ENCODE measurements at places on chromosomes 11 and 22.
A peak's percentile ranks its signal among the peaks of the same experiment; 100 is the strongest.

GRCh38 chr11:101008961-101009689, 120.5 kb downstream of the PGR start:
- no peak for DNase-seq

GRCh38 chr11:84103096-84103495, 816.9 kb upstream of the CCDC90B start:
- DNase-seq = no peak

GRCh38 chr11:44267006-44267749, 42.8 kb downstream of the ALX4 start:
- DNase-seq = no peak

DNA sequence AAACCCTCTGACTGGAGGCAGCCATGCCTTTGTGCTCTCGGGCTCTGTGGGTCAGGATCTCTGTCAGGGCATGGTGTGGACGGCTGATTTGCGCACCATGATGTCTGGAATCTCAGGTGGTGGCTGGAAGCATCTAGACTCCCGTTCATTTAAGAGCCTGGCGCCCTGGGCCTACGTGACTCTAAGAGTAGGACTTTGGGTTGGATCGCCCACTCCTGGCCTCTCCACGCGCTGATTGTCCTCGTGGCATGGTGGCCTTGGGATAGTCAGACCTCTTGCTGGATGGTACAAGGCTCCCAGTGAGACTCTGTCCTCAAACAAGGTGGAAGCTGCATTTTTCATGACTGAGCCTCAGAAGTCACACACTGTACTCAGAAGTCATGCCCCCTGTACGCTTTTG, 224.3 kb downstream of the TBC1D22A start:
- DNase-seq = no peak

DNA sequence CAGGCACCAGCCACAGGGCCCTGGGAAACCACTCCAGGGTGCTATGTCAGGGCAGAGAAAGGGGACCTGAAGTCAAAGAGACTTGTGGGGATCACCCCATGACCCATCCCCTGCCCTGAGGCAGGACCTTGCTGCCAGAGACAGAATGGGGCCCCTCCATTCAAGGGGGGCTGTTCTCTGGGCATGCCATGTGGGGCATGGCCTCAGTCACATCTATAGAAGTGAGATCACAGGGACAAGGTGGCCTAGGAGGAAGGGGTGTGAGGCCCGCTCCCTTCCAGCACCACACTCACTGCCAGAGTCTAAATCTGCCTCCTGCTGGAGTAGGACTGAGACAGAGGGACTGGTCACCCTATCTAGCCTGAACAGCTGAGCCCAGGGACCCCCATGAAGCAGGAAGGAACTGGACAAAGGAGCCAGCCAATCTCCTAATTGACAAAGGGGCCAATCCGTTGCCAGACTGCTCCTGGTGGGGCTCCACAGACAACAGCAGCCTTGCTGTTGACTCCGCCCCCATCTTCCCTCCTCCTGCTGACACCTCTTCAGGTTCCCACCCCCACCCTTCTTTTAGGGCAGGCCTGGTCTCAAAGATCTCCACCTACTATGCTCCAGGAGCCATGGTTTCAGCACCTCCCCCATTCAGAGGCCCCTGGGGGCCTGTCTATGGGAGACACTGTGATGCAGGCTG, 26.0 kb downstream of the NEAT1 start:
- peak; percentile 57 for DNase-seq

DNA sequence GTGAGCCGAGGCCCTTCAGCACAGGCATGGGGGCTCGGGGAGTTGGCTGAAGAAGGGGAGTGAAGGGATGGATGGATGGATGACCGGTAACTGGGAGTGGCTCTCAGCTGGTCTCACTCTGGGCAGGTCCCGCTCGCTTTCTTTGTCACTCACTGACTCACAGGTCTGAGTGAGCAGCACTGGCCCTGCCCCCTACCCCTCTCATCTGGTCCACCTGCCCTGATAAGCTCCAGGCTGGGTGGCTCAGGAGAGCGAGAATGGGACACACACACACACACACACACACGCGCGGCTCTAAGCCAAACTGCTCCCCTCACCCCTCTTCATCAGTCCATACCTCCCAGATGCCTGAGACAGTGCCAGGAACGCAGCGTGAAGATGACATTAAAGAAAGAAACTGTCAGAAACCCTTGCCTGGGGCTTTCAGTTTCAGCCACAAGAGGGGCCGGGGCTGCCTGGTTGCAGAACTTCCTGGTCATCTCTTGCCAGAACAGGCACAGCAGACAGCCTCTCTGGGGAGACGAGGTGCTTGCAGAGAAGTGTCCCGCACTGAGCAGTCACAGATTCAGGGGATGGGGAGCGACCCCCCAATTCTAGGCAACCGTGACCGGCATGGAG, 16.5 kb upstream of the SHISAL1 start:
- no peak for DNase-seq

- no peak for DNase-seq
These were observed 55.0 kb downstream of the DDI1 start for GRCh38 chr11:104091281-104092096.

- no peak for DNase-seq
These were observed 16.6 kb upstream of the BDNF start for GRCh38 chr11:27716835-27717234.

GRCh38 chr22:30483169-30483568, 11.4 kb upstream of the SEC14L3 start:
- no peak for DNase-seq

GRCh38 chr11:71490044-71490730, 36.9 kb upstream of the KRTAP5-7 start:
- DNase-seq = no peak

DNA sequence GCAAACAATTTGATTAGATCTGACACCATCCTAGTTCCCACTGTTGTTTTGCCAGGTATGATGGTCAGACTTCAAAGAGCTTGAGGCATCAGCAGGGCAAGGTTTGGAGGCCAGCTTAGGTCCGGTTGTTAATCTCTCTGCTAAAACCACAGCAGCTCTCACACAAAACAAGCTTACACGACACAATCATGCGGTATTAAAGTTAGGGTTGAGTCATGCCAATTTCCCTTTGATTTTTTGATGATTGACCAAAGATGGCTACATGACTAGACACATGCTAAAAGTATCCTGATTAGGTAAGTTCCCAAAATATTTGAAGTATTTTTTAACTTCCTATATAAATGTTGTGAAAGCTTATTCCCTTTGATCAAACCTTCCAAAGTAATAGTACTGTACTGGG, 145.9 kb downstream of the ELP4 start:
- no peak for DNase-seq

DNA sequence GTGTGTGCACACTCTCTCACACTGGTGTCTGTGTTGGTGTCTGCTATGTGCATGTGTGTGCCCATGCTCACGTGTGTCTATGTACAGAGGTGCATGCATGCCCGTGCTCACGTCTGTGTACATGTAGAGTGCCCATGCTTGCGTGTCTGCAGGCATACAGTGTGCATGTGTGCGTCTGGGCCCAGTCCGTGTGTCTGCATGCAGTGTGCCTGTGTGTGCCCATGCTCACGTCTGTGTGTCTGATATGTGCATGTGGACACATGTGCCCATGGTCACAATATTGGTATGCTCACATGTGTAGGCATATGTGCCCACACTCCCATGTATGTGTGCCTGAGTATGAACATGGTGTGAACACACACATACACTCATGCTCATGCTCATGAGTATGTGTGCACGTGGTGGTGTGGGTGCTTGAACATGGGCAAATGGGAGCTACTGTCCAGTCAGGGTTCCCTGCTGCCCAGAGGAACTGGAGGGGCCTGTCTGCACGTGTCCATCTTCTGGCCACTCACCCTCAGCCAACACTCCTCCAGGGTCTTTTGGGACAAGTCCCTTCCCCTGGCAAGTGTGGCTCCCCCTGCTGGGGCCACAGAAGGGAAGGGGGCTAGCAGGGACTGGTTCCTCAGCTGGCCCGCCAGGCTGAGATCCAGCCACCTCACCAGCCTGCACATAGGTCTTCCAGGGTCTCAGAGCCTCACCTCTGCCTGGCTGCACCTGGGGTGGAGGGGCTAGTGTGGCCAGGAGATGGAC, 7.3 kb upstream of the TBX1 start:
- no peak for DNase-seq

DNA sequence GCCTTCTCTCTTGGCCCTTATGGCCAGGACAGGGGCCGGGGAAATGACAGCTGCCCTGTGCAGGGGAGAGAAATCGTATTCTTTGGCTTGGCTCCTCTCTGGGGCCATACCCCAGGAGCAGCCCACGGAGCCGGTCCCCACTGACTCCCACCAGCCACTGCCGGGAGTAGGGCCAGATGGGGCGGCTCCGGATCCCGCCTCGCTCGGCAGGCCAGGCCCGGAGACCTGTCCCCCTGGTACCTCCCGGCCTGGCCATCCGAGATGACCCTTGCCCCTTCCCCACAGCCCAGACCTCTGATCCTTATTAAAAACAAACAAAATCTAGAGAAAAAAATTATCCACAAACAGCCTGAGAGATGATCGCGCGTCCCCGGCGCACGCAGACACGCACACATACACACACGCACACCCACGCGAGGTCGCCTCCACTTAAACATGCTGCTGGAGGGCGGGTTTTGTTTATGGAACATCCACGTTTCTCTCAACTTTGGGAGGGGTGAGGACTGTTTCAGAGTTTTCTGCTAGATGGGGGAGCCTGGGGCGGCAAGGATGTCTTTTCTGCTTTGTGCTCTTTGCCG, 59.1 kb downstream of the IGLL1 start:
- DNase-seq = no peak

DNA sequence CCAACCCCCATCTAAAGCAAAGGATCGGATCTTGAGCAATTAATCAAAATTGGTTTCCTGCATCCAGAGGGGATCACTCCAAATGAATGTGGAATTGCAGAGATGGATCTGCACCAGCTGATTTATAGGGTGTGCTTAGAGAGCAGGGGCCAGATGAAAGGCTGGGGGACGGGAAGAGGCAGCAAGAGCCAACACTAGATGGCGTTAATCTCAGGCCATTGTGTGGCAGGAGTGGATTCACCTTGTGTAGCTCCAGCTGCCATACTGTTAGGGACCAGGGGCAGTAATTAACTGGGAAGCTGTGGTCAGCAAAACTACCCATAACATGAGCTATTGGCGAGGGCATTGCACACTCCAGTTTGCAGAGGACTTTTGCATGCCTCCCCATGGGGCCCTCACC, 35.6 kb downstream of the SERPINH1 start:
- DNase-seq = no peak

GRCh38 chr11:102448869-102449224, 3.7 kb downstream of the TMEM123 start:
- DNase-seq = peak; percentile 31

GRCh38 chr22:22327723-22328122, 83.1 kb downstream of the VPREB1 start:
- no peak for DNase-seq

DNA sequence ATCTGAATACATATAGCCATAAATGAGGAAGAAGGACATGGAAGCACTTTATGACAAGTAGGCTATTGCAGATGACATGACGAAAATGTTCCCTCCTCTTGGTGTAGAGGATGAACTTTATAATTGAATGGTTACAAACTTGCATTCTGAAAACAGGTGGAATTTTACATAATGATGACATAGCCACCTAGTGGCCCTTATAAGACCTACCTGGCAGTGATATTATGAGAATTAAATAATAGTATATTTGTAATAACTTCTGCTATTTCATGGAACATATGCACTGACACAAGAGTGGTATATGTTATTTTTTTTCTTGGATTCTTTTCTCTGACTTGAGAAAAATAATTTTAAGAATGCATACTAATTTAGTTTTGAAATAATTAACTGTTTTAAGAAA, 22.9 kb downstream of the TRIM22 start:
- peak; percentile 36 for DNase-seq

- DNase-seq = peak; percentile 49
These were observed at the start of gene OVOL1 for GRCh38 chr11:65786786-65787636. OVOL1 (plus strand) TSS chr11:65787063; CDS start chr11:65787374, 311 bp downstream.

GRCh38 chr11:31050061-31050765, 319.3 kb downstream of the DCDC1 start:
- DNase-seq = no peak

GRCh38 chr11:47244448-47245350, 3.9 kb downstream of the ACP2 start:
- DNase-seq = no peak

DNA sequence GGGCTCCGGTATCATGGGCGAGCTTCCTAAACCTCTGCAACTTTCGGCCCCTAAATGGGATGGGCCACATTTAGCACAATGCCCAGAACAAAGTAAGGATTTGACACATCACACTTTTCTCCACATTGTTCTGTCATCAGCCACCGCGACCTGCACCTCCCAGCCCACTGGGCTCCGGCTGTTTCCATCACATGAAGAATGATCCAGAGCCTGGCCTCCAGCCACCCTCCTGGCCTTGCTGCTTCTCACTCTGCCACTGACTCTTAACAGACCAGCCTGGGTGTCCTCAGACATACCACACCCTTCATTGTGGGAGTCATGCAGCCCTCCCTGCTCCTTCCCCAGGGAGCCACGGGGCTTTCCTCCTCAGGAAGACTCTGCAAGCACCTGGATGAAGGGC, 113.7 kb downstream of the IGLL1 start:
- no peak for DNase-seq

- DNase-seq = no peak
These were observed 104.8 kb downstream of the GGTLC2 start for GRCh38 chr22:22749167-22749758.

GRCh38 chr11:34267013-34267412, 90.8 kb downstream of the ABTB2 start:
- DNase-seq = no peak

- DNase-seq = peak; percentile 83
These were observed 1.9 kb downstream of the SLC43A3 start for GRCh38 chr11:57424792-57425564.

GRCh38 chr11:75797792-75798191, 17.2 kb upstream of the UVRAG start:
- DNase-seq = no peak

DNA sequence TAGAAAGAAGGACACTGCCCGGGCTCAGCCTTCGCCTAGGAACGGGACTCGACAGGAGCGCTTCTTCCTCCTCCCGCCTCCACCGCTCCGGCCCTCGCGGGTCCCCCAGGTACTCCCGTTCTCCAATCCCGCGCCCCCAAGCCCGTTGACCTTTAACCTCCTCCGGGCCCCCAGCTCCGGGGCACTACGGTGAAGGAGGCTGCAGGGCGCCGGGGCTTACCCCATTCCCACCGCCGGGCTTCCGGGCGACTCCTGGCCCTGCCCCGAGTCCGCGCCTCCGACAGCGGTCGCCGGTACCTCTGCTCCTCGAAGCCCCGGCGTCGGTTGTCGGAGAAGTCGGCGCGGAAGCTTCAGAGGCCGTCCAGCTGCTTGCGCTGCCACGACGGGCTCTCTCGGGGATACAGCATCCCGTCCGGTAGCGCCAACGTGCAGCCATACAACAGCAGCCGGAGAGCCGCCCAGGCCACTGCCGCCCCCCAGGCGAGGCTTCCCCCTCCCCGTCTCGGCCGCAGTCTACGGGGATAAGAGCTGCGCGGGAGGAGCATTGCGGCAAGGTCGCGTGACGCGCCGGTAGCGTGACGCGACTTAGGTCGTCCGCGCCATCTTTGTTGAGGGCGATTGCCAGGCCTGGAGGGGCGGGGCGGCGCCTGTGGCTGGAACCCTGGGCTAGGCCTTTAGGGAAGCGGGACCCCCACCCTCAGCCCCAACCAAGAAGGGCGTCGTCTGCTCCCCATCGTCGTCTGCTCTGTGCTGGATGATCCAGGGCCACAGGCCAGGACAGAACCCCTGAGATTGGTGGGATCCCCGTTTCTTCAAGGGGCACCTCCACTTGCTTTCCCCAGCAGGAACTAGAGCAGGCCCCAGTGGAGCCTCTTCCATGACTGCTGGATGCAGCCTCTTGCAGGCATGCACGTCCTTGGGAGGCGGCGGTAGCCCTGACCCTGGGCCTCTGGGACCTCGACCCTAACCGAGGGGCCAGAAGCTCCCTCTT, 26.3 kb downstream of the RGL4 start:
- DNase-seq = peak; percentile 85

Data from CD4-positive, alpha-beta T cell treated with Interleukin-10 for 1 hour (primary cell).